ENCODE measurements at places on chromosomes 7 and 10.

GRCh38 chr10:22599048-22599561 lies 115.3 kb downstream of the PIP4K2A start:
- peak; percentile 60 for DNase-seq

DNA sequence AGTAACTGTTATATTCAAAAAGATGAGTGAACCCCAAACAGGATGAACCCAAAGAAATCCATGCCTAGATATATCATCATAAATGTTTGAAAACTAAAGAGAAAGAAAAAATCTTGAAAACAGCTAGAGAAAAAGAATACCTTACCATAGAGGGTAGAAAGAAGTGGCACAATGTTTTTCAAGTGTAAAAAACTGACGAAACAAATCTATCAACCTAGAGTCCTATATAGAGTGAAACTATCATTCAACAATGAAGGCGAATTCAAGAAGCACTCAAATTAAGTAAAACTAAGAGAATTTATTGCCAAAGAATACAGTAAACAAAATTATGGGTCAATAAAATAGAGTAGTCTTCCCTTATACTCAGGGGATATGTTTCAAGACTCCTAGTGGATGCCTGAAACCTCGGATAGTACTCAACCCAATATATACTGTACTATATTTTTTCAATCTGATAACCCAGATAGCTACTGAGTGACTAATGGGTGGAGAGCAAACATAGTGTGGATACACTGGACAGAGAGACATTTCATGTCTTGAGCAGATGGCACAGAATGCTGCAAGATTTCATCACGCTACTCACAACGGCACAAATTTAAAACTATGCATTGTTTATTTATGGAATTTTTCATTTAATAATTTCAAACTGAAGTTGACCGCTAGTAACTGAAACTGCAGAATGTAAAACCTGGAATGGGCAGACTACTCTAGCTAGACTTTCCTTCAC lies 52.6 kb upstream of the TMEM106B start:
- no peak for DNase-seq

- DNase-seq: no peak
Measured at GRCh38 chr10:11425296-11425610, 186.2 kb downstream of the USP6NL start.

- peak; percentile 54 for DNase-seq
Measured at GRCh38 chr10:89563861-89564478, 28.6 kb upstream of the SLC16A12 start.

Measured in AG20443 (cell line).